ENCODE measurements at places on chromosomes 3 and 15.

GRCh38 chr3:180926526-180926925 lies 14.1 kb downstream of the FXR1 start:
- no peak for DNase-seq

GRCh38 chr3:110894574-110894973 lies 177.0 kb upstream of the NECTIN3 start:
- DNase-seq, result no peak

DNA sequence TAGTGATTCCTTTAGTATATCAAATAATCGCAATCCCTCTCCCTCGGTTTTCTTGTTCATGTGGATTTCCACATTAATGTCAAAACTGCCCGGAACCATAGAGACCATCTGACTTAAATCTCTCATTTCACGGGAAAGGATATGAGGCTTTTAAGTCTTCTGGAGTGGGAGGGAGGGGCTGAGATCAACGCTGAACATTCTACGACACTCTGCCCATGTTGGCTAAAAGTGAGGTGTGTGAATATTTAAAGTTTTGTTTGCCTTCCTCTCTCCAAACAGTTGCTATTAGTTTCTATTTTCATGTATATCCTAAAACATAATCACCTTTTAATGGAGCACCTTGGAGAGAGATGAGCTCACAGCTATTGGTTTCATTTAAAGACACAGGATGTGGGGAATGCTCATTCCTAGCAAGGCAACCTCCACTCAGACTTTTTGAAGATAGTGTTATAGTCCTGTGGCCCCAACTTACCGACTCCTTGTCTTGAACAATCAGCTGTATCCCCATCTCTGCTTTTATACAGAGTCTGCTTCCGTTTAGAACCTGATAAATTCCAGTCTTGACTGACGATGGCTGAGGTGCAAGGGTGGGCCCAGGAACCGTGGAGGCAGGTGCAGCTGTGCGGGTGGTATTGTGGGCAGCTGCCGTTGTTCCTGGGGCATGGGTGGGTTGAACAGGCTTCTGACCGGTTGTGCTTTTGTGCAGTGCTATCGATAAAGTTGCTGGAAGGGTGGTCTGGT lies 9.2 kb downstream of the LAMP3 start:
- DNase-seq, result no peak

DNA sequence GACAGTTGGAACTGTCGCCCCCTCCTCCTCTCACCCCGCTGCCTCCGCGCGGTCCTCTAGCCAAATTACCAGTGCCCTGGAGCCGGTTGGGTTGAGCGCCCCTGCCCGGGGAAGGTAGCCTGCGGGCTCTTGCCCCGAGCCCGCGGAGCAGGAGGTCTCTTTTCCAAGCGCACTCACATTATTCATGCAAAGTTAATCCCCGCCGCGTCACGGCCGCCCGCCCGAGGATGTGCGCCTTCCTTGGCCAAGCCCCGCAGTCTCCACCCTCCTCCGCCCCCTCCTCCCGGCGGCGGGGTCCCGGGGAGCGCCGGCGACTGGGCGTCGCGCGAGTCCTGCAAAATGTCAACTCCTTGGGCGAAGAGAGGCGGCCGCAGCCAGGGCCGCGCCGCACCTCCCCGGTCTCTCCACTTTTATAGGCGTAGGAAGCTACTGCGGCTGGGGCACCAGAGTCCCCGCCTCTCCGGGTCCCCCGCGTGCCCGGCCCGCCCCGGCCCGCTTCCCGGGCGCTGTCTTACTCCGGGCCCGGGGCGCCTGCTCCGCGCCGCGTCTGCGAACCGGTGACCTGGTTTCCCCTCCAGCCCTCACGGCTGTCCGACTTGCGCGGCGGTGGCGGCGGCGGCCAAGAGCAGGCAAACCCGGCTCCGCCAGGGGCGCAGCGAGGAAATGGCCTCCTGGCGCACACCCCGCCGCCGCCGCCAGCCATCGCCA lies at the start of gene THRB:
THRB (minus strand) TSS at position 233 of the 708 bp plus-strand sequence.
- no peak for DNase-seq

DNA sequence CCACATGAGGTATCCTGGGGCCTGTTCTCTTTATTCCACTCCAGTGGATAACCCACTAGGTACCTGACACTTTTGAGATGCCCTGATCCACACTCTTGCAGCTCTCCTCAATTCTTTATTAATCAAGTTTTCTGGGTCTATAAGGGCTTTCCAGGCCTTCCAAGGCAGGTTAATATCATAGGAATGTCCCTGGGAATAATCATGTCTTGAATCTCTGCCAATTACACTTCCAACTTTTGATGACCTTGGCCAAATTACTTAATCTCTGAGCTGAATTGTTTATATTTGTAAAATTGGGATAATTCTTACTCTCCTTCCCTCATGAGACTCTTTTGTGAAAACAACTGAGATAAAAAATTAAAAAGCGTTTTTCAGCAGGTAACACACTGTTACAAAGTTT lies 881.7 kb downstream of the MCTP2 start:
- no peak for DNase-seq

DNA sequence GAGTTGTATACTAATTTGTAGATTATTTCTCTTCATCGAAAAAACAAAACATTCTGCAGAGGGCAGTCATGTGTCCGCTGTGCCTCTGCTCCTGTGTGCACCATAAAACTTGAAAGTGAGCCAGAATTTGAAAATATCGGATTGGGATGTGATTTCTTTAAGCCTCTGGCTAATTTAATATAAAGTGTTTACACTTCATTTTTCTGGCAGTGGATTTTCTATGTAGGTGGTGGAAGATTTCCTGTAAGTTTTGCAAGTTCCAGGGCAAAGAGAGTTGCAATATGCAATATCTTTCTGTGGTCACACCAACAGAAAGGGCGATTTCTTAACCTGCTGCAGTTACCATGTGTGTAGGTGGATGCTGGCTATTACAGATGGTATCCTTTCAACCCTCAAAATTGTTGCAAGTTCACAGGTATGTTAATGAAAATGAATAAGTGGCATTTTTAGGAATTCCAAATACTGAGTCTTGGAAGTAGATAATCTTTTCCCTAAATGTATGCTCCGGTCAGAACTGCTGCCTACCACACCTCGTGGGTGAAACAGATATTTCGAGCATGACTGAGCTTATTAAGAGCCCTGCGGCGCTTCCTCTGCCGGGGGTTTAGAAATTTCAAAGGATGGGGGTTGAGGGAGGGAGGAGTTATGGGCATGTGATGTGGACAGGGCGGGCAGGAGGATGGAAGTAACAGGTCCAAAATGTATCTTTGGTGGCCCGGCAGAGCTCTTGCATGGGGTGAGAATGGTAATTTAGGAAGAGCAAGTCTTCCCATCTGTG lies 134.0 kb downstream of the PGPEP1L start:
- DNase-seq, result no peak

- DNase-seq, result no peak
Observed at GRCh38 chr3:132405188-132405587, 12.1 kb upstream of the DNAJC13 start.

DNA sequence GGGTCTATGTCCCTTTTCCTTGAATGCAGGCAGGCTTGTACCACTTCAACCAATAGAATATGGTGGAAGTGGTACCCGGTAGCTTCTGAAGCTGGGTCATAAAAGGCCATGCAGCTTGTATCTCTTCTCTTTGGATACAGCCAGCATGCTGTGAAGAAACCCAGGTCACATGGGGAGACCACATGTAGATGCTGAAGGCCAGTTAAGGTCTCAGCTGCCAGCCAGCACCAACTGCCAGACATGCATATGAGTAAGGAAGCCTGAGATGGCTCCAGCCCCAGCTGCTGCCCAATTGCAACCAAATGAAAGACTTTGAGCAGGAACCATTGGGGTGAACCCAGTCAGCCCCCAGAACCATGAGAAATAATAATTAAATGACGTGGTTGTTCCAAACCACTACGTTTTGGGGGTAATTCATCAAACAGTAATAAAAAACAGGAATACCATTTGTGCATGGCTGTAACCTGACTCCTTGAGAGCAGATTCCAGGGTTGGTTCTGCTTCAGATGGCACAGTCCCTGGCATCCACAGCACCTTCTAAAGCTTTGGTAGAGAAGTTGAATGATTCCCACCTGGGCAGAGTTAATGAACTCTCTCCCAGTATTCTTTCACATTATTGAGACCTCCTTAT lies 3.8 kb downstream of the RBP2 start:
- DNase-seq, result no peak

DNA sequence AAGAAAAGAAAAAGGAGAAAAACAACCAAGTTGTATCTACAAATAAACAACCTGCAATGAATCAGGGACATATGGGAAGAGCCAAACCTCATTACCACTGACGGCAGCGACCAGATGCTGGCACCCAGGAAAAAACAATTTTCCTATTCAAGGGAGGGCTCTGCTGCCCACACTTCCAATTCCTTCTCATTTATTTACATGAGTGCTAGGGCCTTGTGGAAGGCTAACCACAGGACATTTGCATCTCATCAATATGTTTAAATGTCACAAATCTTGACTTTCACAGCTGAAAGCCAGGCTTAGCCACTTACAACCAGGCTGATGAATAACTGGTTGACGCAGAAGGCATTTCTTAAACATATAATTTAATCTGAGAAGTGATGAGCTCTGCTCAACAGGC lies 36.0 kb downstream of the RFTN1 start:
- DNase-seq, result peak; percentile 14

Measured in NCI-H1694 (cell line).